ENCODE measurements at places on chromosomes 12 and 14.

- no peak for DNase-seq
These were observed 17.9 kb downstream of the SRGAP1 start for GRCh38 chr12:63862187-63862968.

GRCh38 chr14:68492381-68493151 is 300.3 kb downstream of the ZFP36L1 start:
- DNase-seq = no peak

DNA sequence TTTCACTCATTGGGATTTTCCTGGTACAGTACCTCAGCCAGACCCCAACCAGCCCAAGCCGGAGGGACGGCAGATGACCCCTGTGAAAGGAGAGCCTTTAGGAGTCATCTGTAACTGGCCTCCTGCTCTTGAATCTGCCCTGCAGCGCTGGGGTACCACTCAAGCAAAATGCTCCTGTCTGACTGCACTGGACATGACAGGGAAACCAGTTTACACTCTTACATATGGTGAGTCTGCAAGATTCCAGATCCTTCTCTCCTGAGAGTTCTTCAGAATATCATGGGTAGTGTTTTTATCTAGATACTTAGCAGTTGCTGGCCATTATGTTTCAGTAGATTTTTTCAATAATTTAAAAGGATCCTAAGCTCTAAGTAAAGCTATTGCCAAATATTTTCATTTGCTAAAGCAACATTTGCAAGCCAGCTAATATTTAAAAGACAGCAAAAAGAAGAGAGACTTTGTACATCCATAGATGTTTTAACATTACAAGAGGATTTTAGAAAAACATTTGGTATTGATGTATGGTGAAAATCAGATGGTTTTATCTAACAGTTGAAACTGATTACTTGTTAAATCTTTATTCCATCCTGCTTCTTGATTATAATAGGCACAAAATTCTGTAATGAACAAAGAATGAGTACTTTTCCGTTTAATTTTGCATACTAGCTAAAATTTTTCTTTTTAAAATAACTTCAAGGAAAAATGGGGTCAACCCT is 85.1 kb upstream of the ATF1 start:
- DNase-seq = no peak

DNA sequence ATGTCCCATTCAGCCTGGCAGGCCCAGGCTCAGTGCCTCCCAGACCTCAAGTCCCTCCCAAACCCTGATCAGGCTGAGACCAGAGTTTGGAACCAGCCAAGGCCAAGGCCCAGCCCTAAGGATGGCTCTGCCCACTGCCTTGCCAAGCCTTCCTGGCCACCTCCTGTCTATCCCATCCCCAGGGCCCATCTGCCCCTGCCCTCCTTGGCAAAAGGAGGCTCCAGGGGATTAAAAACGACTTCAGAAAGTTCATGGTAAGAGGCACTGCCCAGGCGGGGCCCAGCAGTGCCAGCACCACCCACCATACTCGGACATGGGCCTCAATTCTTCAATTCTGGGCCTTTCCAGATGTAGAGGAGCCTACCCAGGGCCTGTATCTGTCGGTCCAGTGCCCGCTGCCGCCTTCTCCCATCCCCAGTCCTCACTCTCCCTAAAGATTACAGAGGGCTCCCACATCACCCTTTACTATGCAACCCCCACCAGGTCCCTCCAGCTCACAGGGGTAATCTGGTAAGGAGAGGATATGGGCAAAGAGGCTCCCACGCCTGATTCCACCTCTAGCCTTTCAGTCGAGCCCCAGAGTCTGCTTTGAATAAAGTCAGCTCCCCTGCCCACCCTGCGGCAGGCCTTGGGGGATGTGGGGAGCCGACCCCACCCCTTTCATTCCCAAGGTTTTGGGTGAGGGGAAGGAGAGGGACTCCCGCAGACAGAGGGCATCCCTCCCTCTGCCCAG is 932 bp downstream of the ADCY6 start:
- no peak for DNase-seq

DNA sequence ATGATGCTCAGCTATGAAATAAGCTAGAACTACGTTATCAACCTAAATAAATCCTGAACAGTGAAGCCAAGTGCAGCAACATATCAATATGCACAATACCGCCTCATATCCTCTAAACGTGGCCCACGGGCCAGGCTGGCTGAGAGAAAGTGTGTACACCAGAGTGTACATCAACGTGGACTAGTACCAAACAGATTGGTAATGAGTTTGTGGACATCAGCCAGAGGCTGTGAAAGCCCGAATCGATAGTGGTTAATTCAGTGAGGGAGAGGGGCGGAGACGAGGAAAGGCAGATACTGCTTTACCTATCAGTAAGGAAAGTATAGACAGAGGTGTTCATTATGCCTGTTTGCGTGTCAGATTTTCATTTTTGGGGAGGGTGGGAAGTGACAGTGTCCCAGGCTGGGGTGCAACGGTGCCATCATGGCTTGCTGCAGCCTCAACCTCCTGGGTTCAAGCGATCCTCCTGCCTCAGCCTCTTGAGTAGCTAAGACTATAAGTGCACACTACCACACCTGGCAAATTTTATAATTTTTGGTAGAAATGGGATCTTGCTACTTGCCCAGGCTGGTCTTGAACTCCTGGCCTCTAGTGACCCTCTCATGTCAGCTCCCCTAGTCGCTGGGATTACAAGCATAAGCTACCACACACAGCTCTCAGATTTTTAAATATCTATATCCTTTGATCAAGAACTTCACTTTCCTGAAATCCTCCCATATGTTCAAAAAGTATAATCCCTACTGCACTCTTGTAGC is 50.1 kb downstream of the ANAPC7 start:
- DNase-seq = no peak

DNA sequence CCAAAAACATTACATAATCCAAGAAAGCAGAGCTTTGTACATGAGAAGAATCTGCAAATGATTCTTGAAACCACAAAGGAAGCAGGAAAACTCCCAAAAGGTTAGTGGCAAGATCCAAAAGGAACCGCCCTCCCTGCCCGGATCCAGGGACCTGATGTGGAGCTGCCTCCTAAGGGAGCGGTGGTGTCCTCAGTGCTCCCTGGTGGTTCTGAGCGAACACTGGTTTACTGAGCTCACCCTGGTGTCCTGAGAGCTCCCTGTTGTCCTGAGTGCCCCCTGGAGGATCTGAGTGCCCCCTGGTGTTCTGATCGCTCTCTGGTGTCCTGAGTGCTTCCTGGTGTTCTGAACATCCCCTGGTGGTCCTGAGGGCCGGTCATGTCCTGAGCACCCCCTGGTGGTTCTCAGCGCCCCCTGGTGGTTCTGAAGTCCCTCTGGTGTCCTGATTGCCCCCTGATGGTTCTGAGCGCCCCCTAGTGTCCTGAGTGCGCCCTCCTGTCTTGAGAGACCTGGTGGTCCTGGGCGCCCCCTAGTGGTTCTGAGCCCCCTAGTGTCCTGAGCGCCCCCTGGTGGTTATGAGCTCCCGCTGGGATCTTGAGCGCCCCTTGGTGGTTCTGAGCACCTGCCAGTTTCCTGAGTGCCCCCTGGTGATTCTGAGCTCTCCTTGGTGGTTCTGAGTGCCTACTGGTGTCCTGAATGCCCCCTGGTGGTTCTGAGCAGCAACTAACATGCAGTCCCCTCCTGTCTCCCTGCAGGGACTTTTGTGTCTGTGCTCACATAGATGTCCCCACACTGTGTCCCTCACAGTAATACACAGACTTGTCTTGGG is 891.1 kb downstream of the TMEM121 start:
- DNase-seq = no peak

- no peak for DNase-seq
These were observed 53.4 kb downstream of the ELK3 start for GRCh38 chr12:96247563-96247962.

DNA sequence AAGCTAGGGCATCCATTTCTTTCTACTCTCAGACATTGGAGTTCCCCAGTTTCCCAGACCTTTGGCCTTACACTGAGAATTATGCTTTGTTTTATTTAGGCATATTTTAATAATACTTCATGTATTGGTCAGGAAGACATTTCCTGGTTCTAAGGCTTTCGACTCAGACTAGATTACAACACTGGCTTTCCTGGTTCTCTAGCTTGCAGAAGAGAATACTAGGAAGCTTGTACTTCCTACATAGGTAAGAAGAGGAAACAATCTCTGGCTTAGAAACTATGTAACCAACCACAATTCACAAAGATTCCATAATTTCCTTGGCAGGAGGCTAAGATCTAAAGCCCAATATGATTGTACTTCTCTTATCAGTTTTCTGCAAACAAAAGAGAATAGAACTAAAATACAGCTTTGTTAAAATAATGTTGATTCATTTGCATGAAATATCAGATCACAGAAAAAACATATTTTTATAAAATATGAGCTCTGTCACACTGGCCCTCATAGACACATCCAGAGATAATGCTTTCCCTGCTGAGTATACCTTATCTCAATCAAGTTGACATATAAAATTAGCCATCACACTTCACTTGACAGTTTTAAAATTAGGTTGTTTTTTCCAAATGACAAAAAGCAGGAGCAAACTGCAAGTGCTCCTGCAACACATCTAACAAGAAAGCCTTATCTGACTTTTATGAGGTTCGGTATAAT is 30.5 kb downstream of the CLEC2D start:
- no peak for DNase-seq

DNA sequence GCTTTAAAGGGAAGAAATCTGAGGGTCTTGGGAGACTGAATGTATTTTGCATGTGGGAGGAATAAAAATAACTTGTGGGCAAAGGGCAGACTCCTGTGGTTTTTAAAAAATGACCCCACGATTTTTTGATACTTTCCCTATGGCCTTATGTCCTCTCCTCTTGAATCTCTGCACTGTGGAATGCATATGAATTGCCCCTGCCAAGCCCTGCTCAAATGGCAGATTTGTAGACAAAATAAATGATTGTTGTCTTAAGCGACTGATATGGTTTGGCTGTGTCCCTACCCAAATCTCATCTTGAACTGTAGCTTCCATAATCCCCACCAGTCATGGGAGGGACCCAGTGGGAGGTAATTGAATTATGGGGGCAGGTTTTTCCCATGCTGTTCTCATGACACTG is 223.8 kb downstream of the DACT1 start:
- no peak for DNase-seq

- DNase-seq = no peak
These were observed 6.4 kb upstream of the TC2N start for GRCh38 chr14:91873471-91874415.

- DNase-seq = no peak
These were observed 2.9 kb upstream of the PPFIBP1 start for GRCh38 chr12:27521066-27521465.

DNA sequence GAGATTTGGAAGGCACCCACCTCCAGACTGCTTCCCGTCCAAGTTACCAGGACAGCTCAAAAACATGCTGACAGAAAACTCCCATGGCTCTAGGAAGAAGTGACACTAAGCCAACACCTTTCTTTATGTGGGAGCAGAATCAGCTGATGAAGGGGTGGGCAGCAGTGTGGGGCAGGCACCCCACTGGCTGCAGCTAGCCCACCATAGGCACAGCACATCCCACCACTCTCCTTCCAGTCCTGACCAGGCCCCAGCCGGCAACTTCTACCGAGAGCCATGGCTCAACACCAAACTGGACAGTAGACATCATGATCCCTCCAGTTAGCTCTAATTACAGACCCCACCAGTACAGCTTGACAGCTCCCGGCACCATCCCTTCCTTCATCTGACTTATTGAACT is 45.0 kb downstream of the SH2B3 start:
- DNase-seq = no peak

DNA sequence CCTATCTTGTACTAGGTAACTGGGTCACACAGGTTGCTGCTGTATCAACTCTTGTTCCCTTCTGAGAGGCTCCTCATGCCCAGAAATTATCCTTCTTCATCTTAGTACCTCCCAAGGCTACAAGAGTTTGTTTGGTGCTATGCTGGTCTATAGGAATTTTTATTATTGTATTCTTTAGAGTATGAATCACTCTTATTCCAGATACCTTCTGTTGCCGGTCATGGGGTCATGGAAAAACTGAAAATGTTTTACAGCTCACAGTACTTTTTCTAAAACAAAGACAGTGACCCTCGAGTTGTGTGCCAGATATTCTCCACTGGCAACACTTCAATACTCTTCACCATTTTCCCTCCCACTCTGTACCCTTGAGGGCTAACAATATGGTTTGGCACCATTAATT is 1598.0 kb upstream of the TMEM132C start:
- no peak for DNase-seq
